ENCODE measurements at places on chromosomes 2 and 18.

DNA sequence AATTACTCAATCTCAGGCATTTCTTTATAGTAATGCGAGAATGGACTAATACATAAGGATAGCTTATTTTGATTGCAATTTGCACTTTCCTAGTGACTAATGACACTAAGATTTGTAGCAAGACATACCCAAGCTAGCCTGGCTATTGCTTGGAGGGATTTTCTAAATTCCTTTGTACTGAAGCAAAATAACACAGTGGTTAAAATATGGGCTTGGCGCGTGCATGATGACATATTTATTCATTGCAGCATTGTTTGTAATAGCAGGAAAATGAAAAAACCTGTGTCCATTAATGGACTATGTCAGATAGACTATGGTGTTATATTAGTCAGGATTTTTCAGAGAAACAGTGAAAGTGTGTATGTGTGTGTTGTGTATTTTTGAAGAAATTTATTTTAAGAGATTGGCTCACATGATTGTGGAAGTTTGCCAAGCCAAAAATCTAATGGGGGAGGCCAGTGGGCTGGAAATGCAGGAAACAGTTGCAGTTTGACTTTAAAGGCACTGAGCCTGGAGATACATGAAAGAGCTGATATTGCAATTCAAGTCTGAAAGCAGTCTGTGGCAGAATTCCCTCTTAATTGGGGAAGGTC lies 16.7 kb upstream of the LAPTM4A start:
- DNase-seq: no peak

GRCh38 chr2:98647636-98648035 lies 39.2 kb downstream of the UNC50 start:
- DNase-seq: no peak

- no peak for DNase-seq
Observed at GRCh38 chr2:171430516-171431410, 3.0 kb downstream of the METTL8 start.

GRCh38 chr2:1894578-1894977 lies 150.3 kb upstream of the PXDN start:
- no peak for DNase-seq

DNA sequence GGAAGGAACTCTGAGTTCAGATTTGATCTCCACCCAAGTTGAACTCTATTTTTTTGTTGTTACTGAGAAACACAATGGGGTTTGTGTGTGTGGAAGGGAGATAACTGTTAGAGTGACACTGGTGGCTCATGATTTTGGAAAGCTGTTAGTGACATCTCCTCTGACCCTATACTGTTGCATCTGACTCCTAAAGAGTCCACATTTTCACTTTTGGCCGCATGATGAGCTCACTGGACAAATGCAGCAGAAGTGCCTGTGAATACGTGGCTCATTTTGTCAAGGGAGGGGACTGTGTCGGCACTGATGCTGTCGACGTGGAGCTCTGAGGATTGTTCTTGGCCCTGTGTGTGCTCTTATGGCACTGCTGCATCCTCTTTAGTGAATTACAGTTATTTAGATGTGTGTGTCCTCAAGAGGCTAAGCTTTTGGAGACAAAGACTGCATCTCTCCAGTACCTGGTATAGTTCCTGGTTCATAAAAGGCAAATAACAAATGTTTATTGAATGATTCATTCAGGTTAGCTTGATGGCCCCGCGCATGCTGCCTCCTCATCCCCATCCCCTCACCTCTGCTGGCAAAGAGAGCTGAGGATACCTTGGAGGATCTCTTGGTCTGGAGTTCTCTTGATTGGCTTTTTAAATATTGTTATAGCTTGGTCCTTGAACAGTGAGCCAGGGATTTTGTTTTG lies 135.4 kb downstream of the PHLPP1 start:
- DNase-seq: no peak

DNA sequence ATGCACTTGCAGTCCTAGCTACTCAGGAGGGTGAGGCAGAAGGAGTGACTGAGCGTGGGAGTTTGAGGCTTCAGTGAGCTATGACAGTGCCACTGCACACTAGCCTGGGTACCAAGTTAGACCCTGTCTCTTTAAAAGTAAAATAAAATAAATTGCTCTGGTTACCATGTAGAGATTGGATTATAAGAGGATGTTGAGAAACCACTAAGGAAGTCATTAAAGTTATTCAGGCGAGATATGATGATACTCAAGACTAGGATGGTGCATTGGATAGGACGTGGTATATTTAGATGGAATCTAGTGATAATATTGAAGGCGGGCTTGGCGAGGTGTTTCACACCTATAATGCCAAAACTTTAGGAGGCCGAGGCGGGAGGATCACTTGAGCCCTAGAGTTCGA lies 50.6 kb downstream of the BMPR2 start:
- no peak for DNase-seq

DNA sequence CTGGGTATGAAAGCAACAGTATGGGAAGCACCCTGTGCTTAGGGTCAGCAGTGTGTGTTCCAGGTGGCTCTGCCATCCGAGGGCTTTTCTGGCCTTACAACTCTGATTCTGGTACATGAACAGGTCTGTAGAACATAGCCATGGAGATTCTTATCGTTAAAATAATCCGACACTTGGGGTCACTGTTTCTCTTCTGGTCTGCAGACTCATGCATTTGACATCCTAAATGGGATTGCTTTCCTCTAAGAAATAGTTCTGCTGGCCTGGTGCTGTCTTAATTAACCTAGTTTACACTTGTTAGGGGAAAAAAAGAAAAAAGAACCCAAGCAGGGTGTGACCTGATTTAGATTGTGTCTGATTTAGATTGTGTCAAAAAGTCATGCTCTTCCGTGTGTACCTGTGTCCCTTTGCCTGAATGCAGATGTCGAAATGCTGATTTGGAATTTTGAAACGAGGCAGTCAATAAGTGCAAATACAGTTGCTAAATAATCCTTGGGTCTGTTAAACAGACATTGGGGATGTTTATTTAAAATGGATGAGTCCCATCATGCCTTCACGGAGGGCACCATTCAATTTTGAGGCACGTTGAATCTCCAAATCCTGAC lies 59.6 kb downstream of the TRPM8 start:
- DNase-seq: no peak

- no peak for DNase-seq
Observed at GRCh38 chr2:78431241-78431640, 594.3 kb upstream of the REG3G start.

- DNase-seq: no peak
Observed at GRCh38 chr18:39399662-39400061, 1834.1 kb upstream of the CELF4 start.

DNA sequence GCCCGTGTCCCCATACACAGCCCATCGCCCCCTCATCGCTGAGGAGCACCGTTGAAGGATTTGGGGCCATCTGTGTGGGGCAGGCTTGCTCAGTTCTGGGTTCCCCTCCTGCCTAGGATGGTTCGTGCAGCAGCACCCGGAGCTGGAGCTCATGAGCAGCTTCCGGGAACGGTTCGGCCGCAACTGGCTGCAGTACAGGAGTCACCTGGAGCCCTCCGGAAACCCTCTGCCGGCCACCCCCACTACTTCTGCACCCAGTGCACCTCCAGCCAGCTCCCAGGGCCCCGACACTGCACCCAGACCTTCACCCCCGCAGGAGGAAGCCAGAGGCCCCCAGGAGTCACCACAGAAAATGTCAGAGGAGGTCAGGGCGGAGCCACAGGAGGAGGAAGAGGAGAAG lies 10.3 kb downstream of the STK11IP start:
- DNase-seq: no peak

- DNase-seq: no peak
Observed at GRCh38 chr2:159317392-159318088, 31.0 kb upstream of the WDSUB1 start.

GRCh38 chr2:106863387-106863786 lies 22.6 kb downstream of the ST6GAL2 start:
- DNase-seq: no peak

DNA sequence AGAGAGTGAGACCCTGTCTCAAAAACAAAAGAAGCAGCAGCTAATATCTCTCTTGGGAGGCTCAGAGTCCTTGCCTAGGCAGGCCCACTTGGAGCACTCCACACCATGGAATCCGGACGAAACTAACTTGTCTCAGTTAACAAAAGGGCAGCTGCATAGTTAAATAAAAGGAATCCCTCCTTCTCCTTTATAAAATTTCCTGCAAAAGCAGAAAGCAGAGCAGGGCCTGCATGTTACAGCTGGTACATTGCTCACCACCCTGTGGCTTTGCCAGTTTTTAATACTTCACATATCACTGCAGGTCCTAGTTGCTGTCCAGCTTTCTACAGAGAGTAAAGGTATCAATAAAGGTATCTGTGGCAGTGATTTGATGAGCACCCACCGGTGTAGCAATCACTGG lies 93.6 kb downstream of the ASAP2 start:
- no peak for DNase-seq

GRCh38 chr2:69489793-69490192 lies 52.6 kb upstream of the NFU1 start:
- DNase-seq: no peak

GRCh38 chr2:15704086-15704787 lies 112.6 kb downstream of the DDX1 start:
- no peak for DNase-seq

DNA sequence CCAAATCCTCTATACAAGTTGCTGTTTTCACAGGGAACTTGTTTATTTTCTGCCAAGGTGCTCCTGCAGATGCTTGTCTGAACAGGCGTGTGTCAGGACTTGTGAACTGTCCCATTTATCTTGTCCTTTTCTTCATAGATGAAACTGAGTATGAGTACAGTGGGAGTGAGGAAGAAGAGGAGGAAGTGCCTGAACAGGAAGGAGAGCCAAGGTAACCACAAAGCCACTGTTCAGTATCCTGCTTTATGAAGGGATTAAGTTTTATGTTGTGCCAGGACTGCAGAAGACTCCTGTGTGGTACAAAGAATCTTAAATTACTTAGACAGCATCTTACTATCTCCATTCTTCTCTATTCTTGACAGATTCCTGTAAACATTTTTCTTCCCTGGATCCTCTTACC lies 145.0 kb downstream of the MAP4K4 start:
- no peak for DNase-seq

DNA sequence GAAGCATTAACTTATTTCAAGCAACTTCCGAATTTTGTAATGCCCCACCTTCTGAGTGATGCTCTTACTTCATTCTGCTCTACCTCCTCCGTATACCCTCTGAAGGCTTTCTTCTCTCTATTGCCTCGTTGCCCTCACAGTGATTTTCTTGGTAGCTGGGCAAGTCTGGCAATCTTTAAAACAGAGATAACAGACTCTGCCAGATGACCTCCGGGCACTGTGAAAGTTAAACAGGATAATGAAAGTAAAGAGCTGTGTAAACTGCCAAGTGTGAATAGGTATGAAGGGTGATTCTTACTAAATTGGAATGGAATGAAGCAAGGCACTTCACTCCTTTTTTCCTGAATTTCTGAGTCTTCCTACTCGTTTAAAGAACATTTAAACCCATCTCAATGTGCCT lies 207.3 kb upstream of the GYPC start:
- DNase-seq: no peak

DNA sequence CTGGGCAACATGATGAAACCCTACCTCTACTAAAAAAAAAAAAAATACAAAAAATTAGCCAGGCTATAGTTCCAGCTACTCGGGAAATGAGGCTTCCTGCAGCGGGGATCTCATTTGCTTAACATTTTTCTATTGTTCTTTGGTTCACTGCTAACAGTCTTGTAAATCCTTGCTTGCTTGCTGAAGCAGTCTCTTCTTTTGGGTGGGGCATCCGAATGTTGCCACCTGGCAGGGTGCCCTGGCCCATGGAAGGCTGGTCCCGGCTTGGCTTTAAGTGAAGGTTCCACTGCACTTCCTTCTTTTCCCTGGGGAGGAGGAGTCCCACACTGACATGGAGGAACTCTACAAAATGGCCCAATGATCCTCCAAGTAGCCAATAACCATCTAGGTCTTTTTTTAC lies 6.0 kb upstream of the ANKRD29 start:
- no peak for DNase-seq
